Stimulated activated naive CD8-positive, alpha-beta T cell treated with anti-CD3 and anti-CD28 coated beads, Interleukin-15, amount 100 ng/mL, for 72 hours (primary cell): ENCODE measurements at places on chromosomes 7 and 10.
A peak's percentile ranks its signal among the peaks of the same experiment; 100 is the strongest.

DNA sequence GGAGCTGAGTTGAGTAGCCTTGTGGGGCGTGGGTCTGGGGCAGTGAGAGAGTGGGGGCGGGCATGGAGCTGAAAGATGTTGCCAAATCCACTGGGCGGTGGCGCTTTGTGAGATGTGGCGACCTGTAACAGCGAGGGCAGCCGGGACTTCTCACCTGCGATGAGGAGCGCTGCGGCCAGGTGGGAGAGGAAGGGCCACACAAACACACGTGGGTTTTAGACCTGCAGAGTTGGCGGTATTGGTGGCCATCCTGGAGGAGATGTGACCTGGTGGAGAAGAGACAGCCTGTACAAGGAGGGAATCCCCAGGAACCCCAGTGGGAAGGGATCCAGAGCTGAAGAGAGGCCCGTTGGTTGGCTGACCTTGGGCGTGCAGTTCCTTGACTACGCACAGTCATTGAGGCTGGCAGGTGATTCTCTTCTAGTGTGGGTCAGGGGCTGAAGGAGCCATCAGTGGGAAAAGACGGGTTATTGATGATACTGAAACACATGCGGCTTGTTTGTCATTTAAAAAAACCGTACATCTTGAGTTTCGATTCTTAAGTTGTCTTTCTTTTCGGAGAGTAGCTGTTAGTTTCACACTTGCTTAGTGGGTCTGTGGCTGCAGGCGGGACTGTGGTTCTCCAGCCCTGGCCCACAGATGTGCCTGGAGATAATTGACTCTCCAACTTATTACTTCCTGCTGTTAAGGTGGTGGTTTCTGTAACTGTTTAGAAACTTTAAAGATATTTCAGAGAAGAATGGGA is 2.4 kb downstream of the CHST12 start:
- peak; percentile 86 for DNase-seq

DNA sequence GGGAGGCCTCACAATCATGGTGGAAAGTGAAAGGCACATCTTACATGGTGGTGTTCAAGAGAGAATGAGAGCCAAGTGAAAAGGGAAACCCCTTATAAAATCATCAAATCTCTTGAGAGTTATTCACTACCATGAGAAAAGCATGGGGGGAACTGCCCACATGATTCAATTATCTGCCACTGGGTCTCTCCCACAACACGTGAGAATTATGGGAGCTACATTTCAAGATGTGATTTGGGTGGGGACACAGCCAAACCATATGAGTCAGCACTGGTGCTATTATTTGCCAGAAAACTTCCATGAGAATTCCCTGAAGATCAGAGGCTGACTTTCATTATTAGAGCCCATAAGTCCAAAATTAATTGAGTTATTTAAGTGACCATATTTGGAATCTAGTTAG is 1001.2 kb upstream of the POT1 start:
- no peak for DNase-seq

- peak; percentile 81 for DNase-seq
Measured at GRCh38 chr7:105849122-105849855, 27.1 kb downstream of the ATXN7L1 start.

- no peak for DNase-seq
Measured at GRCh38 chr10:61616611-61617010, 46.1 kb upstream of the CABCOCO1 start.

- DNase-seq, result no peak
Measured at GRCh38 chr10:132320654-132321469, 11.1 kb upstream of the LRRC27 start.

DNA sequence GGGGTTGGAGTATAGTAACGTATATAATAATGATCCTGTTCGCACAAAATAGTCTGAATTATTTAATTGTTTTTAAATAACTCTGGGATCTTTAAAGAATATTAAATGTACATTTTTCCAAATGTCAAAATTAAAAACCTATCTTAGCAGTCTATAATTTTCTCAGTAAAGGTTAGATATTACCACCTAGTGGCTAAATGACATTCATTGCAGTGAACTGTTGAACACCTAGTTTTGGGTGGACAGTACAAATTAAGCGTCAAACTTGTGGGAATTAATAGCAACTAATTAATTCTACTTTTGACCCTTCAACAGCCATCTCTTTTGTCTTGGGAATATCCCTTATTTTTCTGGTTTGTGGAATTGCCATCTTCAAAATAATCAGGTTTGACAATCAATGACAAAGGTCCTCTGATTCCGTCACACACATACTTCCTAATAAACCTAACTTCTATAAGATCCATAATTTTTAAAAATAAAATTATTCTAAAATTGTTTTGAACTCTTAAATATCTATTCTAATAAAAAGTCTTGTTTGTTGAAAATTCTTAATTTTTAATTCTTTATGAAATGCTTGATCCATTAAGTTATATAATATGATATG is 165.7 kb downstream of the SEMA3D start:
- DNase-seq, result no peak

DNA sequence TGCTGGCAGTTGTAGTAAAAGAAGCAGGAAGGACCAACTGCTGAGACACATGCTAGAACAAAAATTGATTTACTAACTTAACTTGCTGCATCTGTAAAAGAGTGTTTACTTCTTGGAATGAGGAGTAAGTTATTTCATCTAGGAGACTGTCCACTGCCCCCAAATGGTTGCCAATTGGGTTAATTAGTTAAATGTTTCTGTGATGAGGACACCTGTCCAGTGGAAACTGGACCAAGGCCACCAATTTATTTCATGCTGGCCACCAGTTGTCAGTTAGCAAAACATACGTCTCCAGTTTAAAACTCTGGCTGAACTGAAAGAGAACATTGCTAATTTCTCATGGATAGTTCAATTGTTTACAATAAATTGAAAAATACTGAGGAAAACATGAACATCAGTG is 191.7 kb downstream of the PPP1R9A start:
- DNase-seq, result no peak

- DNase-seq, result no peak
Measured at GRCh38 chr7:80699045-80699638, 60.7 kb downstream of the CD36 start.

DNA sequence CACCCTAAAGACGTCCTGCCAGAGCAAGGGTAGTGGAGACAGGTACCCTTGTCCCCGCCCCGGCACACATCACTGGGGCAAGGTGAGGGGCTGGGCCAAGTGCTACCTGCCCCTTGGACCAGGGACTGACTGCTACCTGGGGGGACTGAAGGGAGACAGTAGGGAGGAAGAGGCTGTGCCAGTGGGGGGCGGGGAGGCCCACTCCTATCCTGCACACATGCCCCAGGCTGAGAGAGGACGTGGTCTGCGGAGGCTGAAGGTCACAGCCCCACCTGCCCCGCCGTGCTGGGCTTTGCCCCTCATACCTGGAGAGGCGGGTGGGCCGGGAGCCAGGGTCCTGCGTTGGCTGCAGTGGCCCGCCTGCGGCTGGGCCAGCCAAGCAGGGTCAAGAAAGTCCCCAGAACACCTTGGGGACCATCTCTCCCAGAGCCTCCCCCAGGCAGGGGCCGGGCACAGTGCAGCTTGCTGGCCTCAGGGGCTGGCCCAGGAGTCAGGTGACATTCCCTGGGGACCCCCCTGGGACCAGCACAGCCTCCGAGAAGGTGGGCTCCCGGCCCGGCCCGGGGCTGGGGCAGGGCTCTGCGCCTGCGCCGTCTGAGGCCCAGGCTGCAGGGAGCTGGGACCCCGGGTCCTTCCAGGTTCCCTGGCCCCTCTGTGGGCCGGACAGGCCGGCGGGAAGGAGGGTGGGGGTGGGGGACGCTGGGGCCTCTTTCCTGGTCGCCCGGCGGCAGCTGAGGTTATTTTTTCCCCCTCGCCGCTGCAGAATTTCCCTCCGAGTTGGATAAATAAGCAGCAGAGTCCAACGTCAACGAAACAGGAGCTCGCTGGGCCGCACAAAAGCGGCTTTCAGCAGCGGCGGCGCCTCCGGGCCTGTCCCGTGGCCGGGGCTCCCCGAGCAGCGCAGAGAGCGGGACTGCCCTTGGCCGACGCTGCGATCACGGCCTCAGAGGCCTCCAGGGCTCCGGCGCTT is 9.8 kb upstream of the FZD9 start:
- no peak for DNase-seq

DNA sequence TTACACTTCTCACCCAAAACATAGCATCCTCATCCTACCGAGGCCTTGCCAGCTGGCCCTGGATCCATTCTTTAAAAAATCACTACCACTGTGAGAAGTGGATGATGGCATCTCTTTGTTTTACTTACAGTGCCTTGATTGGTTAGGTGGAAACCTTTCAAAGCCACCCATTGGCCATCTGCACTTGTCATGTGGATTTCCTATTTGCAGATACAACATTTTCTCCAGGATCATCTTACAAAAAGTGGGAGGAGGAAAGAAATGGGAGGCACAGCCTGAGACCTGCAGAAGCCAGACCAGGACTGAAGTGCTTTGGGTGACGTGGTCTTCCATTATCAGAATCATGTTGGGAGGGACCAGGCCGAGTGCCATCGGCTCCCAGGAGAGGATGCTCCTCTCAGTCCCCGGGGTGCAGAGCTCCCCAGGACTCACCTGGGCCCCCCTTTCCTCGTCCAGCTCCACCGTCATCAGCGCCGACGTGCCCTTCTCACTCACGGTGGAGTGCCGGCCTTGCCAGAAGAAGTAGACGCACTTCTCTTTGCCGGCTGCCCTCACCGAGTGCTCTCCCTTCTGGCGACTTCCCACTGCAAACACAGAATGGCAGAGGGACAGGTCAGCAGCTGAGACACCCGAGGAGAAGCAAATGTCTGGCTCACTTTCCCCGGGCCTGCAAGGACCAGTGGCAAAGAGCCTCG is 161.2 kb downstream of the SVIL start:
- no peak for DNase-seq

GRCh38 chr7:140607441-140607989 is 33.1 kb downstream of the DENND2A start:
- DNase-seq, result no peak

- no peak for DNase-seq
Measured at GRCh38 chr10:129945941-129946760, 17.9 kb downstream of the EBF3 start.

DNA sequence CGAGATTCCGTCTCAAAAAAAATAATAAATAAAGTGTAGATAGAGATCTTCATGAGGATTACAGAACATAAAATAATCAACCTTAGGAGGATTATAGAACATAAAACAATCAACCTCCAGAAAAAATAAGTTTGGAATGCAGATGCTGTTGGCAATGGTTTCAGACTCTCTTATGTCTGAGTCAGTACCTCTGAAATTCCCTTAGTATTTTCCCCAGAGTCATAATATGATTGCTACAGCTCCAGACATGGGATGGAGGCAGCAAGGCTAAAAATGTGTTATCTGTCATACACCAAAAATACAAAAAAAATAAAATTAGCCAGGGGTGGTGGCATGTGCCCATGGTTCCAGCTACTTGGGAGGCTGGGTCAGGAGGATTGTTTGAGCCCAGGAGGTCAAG is 22.2 kb downstream of the CADPS2 start:
- DNase-seq, result no peak

DNA sequence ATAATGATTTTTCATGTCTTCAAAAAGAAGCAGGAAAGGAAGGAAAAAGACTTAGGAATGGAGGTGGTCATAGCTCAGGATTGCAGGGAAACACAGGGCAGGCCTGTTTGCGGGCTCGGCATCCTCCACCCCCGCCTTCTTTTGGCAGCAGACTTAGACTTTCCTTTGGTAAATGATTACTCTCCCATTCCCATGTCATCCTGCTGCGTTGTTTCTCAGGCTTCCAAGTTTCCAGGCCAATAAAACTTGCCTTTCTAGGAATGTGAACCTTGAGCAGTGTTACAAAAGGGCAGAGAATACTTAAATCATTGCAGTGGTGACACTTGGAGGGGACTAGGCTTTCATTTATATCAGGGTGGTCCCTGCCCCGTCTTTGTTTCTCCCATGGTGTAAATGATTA is 34.0 kb upstream of the DGKB start:
- DNase-seq, result no peak

DNA sequence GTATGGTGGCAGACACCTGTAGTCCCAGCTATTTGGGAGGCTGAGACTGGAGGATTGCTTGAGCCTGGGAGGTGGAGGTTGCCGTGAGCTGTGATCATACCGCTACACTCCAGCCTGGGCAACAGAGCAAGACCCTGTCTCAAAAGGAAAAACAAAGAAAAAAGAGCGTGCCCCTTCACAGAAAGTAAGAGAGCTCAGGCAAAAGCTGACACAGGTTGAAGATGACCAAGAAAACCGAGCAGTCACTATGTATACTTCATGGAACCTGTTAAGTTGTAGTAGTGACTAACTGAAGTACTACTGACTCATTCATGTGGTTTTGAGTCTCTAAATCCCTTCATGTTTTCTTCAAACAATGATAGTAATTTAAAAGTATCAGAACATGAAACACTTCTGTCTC is 1.2 kb upstream of the PRRT4 start:
- DNase-seq, result no peak

DNA sequence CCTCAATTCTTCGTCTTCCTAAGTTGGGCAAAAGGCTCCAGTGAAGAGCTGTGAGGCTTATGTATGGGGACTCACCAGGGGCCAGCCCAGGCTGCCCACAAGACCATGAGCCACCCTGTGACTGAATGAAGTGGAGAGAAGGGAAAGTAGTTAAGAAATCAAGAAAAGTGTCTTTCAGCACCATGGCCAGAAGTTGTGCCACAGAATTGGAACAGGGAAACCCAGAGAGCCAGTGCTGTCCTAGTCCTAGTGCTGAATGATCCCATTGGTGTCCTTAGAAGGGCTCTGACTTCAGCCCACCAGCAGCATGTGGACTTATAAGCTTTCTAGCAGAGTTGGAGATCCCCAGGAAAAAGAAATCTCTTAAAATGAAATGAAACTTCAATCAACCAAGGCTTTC is 37.0 kb upstream of the CCSER2 start:
- DNase-seq, result no peak

DNA sequence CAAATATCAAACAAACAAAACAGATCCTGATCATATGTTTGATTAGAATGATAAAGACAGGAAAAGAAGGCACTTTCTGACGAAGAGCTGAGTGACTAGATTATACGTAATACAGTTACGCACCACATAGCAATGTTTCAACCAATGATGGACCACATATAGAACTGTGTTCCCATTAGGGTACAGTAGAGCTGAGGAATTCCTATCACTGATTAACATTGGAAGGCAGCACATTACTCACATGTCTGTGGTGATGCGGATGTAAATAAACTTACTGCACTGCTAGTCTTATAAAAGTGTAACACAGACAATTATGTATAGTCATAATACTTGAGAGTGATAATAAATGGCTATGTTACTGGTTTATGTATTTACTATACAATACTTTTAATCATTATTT is 98.3 kb downstream of the PTN start:
- DNase-seq, result no peak

GRCh38 chr7:156764016-156764669 is 123.6 kb downstream of the RNF32 start:
- no peak for DNase-seq

- DNase-seq, result no peak
Measured at GRCh38 chr10:12649012-12649584, 299.8 kb downstream of the CAMK1D start.

- no peak for DNase-seq
Measured at GRCh38 chr7:541661-542060, 22.0 kb upstream of the PDGFA start.
